ENCODE measurements at places on chromosomes 11 and 22.

- DNase-seq: no peak
Measured at GRCh38 chr11:111745719-111746504, 20.3 kb downstream of the PPP2R1B start.

DNA sequence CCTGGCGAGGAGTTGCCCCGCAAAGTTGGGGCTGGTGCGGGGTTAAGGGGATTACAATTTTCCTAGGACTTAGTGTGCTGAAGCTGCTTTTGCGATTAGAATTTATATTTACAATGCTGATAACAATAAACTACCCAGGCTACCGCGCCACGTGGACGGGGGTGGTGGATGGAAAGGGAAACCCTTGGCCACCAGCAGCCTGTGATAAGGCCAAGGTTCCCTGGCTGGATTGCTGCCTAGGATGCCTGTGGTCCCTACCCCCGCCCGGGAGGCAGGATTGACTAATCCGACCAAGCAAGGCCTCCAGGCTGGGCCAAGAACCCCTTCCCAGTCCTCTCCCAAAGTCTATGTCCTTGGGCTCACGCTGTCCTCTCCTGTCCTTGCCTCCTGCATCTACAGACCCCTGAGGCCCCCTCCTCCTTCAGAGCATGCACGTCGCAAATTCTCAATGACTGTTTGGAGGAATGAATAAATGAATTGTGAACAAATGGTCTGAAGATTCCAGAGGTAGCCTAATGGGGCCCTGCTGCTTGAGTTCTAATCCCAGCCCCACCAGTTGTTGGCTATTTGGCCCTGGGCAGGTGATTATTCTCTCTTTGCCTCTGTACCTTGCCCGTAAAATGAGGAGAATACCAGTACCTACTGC is 7.6 kb upstream of the CHKA start:
- peak; percentile 93 for DNase-seq

GRCh38 chr22:47452184-47452583 is 689.7 kb downstream of the TBC1D22A start:
- no peak for DNase-seq

- DNase-seq: no peak
Measured at GRCh38 chr11:77124041-77124440, 4.0 kb upstream of the MYO7A start.

DNA sequence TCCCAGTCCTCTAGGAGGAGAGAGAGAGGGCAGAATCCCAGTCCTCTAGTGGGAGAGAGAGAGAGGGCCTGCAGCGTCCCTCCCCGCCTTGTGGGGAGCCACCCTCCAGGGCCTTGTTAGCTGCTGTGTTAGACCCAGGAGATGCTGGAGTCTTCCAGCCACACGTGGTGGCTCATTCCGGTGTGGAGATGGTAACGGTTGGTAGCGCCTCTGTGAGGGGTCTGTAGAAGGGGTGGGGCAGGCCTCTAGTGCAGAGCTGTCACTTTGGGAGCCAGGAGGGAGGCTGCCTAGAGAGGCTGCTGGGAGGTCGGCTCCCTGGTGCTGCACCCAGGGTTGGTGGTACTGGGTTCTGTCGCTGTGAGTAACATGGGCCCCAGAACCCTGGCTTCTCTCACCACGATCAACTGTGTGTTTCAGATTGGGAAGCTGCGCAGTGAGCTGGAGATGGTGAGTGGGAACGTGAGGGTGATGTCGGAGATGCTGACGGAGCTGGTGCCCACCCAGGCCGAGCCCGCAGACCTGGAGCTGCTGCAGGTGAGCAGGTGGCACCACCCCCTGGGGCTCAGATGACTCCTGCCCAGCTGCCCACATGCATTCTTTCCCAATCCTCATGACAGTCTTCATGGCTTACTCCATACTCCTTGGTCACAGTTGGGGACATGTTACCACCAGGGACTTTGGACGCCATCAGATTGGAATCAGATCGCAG is 27.3 kb downstream of the TOM1 start:
- no peak for DNase-seq

DNA sequence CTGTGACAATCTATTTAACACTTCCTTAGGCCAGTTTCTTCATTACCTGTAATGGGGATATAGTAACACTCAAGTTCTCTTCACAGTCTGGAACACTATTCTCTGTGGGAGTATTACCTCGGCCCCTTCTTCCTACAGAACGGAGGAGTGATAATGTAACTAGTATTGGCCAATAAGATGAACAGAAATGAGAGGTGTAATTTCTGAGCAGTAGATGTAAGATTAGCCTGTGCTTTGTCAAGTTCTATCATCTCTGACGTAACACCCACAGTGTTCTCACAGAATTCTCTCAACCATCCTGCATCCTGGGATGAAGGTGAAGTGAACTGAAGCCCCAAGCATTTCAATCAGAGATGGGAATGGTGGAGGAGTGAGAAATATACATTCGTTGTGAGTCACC is 65.2 kb upstream of the TOP3B start:
- DNase-seq: no peak

DNA sequence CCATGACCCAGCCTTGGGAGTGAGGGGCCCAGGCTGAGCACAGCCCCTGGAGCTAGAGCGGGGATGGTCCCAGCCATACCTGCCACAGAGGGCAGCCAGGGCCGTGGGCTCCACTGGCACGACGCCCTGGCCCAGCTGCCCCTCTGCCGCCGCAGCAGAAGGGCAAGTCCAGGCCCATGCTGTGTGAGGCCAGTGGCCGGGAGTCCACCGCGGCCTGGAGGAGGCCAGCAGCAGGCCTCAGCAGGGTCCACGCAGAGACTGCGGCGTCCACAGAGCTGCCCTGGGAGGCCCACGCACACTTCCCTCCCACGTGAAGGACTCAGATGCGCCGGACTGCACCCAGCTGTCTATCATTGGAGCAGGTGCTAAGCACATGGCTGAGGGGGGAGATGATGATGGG is 23.5 kb downstream of the MOB2 start:
- no peak for DNase-seq

- DNase-seq: no peak
Measured at GRCh38 chr11:41056892-41057569, 402.4 kb downstream of the LRRC4C start.

DNA sequence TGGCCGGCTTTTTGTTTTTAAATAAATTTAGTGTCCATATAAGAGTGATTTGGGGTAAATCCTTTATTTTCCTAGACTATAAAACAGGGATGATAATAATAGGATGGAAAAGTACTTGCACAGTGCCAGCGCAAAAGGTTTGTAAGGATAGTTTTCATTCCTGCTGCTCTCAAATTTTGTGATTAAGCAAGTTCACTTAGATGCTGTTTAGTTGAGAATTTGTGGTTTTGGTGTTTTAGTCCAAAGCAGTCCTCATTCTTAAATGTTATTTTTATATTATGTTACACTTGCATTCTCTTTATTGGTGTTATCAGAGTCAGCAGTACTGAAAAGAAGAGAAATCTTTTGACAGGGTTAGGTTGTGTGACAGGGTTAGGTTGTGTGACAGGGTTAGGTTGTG is 47.9 kb downstream of the PPP6R3 start:
- no peak for DNase-seq

GRCh38 chr22:30646518-30647160 is 11.1 kb downstream of the SLC35E4 start:
- no peak for DNase-seq

GRCh38 chr22:46121523-46122287 is 28.6 kb upstream of the PPARA start:
- DNase-seq: no peak

DNA sequence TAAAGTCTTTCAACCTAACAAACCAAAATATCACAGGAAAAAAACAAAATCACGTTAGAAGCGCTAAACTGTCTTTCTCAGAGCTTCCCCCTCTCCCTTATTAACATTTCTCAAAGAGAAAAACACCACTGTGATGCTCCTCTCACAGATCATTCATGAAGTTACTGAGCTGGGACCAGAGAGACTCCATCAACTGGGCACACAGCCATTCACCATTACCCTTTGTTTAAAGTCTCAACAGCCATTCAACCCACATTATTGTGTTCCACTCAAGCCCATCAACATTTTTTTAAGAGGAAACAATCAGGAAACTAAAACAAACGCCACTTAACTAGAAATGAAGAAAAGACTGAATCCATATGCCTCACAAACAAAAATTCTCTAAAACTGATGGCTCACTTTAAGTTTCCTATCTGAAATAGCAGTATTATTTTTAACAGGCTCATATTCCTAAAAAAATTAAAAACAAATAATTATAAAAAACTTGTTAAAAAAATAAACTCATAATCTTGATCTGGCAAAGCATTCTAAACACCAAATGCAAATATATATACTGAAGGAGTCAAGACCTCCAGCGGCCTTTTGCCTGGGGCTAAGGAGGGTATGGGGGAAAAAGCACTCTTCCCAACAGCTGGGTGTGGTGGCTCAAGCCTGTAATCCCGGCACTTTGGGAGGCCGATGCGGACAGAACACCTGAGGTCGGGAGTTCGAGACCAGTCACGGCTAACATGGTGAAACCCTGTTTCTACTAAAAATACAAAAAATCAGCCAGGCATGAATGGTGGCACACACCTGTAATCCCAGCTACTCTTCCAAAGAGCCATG is 14.0 kb downstream of the CELF1 start:
- DNase-seq: no peak

- no peak for DNase-seq
Measured at GRCh38 chr11:79043726-79044125, 397.1 kb downstream of the TENM4 start.

DNA sequence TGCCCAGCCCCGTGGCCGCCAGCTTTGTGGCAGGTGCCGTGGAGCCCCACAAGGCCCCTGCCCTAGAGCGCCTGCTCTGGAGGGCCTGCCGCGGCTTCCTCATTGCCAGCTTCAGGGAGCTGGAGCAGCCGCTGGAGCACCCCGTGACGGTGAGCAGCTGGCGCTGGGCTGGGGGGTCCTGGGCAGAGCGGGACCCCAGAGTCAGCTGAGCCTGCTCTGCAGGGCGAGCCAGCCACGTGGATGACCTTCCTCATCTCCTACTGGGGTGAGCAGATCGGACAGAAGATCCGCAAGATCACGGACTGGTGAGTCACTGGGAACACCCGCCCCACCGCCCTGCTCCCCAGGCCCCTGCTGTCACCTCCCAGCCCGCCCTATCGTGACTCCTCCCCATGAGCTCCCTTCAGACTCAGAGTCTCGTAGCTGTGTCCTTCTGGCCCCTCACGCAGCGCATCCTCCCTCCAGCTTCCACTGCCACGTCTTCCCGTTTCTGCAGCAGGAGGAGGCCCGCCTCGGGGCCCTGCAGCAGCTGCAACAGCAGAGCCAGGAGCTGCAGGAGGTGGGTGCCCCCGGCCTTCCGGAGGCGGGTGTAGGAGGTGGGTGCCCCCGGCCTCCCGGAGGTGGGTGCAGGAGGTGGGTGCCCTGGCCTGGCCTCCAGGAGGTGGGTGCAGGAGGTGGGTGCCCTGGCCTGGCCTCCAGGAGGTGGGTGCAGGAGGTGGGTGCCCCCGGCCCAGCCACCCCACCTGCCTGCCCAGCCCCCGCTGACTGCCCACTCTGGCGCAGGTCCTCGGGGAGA is 4.7 kb downstream of the TCIRG1 start:
- DNase-seq: no peak

- no peak for DNase-seq
Measured at GRCh38 chr22:25629613-25630012, 65.1 kb downstream of the GRK3 start.

GRCh38 chr22:42357221-42357620 is 75.0 kb downstream of the NFAM1 start:
- DNase-seq: no peak

GRCh38 chr11:18731949-18732821 is 6.2 kb upstream of the IGSF22 start:
- peak; percentile 78 for DNase-seq

DNA sequence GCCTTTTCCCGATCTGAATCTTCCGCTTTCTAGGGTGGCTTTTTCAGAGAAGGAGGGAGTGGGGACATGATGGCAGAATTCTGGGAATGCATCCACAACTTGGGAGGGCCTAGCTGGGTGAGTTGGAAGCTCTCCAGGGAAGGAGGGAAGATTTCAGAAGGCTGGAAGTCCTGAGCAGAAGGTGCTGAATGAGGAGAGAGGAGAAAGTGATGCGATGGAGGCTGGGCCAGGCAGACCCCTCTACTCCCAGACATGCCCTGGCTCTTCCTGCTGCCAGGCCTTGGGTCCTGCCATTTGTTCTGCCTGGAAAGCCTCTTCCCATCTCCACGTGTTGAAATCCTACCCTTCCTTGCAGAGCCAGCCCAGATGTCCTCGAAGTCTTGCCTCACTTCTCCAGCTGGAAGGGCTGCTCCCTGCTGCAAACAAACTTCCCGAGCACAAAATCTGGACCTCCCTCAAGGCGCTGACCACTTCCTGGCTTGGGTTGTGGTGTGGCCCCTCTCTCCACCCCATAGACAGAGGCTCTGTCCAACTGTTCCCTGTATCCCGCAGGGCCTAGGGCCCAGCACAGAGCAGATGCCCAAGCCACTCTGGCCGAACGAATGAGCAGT is 16.8 kb downstream of the LRRC32 start:
- peak; percentile 41 for DNase-seq

GRCh38 chr11:72613977-72614376 is 60.2 kb downstream of the PDE2A start:
- peak; percentile 29 for DNase-seq

DNA sequence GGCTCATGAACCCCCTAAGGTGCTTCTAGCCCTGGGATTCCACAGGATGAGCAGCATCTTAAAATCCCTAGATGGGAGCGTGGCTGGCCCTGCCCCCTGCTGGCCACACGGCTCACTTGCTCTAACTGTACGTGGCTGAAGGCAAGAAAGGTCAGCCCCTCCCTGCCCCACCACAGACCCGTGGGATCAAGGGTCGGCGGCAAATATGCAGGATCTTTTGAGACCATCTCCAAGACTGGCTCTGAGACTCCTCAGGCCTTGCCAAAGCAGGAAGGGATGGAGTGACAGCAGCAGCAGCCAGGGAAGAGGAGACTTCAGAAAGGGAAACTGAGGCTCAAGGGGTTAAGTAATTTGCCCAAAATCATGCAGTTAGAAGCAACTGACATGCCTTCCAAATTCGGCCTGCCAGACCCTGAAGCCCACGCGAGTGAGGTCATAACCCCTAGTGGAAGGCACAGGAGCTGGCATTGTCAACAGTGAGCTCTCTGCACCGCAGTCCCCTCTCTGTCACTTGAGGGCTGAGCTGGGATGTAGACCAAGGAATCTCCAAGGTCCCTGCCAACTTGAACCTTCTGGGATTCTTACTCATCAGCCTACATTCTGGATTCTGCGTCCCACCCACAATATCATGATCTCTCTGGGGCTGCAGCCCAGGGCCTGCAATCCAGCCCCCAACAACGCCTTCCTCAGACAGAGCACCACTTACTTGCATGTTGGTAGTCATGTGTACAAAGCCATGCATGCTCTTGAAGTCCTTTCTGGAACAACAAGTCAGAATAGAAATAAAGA is 31.4 kb downstream of the CREB3L1 start:
- DNase-seq: peak; percentile 89

DNA sequence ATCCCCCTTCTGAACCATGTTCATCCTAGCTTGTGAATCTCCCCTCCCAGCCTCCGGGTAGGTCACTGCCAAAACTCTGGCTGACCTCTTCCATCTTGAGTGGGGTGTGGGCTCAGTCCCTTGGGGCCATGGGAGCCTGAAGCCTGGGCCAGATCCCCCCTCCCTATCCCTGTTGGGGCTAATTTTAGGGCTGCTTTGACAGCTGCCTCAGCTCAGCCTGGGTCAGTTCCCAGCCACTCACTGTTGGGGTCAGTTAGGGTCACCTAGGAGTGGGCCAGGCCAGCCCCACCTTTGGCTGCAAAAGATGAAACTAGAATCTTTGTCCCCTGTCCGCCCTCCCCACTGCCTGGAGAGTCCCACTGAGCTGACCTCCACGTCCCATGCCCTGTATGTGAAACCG is 29.8 kb upstream of the P2RY2 start:
- DNase-seq: no peak

- no peak for DNase-seq
Measured at GRCh38 chr11:26186389-26186788, 145.5 kb upstream of the ANO3 start.

- no peak for DNase-seq
Measured at GRCh38 chr11:132125988-132126871, 755.8 kb downstream of the NTM start.

Data from testis (tissue), 5 donors.